ENCODE measurements at places on chromosomes 2 and 18.

GRCh38 chr2:2302359-2302758 is 28.7 kb downstream of the MYT1L start:
- DNase-seq = no peak

DNA sequence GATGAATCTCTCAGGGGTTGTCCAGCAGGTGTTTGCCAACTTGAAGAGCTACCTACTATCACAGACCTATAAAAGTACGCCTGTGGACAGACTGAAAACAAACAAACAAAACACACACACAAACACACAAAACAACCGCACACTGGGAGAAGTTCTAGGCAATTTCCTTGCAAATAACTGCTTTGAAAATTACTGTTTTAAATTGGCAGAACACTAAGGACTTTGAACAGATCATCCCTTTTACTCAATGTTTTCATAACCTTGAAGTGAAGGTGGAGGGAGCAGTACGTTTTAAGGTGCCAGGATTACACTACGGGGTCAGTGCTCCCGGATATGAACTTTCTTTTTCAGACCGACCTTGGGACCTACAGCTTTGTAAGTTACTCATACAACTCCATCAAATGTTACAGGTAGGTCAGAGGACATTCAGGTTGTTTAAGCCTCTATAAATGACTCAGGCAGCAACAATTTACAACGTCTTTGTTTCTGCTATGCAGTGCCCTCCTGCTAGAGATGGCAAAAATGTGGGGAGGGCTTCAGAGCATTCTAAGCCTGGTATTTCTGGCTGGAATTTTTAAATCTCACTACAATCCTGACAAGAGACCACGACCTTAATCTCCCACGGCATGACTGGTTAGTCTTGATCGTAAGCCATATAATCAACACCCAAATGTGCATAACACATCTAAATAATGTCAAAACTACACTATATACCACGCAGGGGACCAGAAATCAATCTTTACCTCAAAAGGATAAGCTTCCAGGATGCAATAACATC is 1.4 kb upstream of the SLC20A1 start:
- DNase-seq = no peak

- no peak for DNase-seq
Measured at GRCh38 chr2:60092781-60093180, 460.7 kb downstream of the BCL11A start.

GRCh38 chr2:240225660-240226475 is 85.4 kb upstream of the OTOS start:
- DNase-seq = no peak

- no peak for DNase-seq
Measured at GRCh38 chr2:196427986-196428634, 211.4 kb upstream of the CCDC150 start.
